ENCODE measurements at places on chromosomes 12 and 14.

GRCh38 chr14:69489495-69489894, 5.0 kb downstream of the PLEKHD1 start:
- DNase-seq: no peak

- DNase-seq: no peak
Observed at GRCh38 chr12:24931666-24932405, 17.1 kb downstream of the BCAT1 start.

DNA sequence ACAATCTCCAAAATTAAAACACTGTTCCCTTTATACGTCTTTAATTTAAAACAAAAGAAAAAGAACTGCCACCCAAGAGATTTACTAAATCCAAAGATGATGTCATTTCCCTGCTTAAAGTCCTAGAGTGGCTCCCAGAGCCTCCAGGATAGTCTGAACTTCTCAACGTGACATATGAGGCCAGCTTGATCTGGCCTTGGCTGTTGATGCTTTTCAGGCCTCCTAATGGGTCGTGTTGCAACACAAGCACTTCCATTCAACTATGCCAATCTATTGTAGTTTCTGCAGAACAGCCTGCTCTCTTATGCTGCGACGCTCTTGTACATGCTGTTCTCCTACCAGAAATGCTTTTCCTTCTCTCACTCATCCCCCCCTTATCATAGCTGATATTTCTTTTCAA, 35.7 kb downstream of the LGR5 start:
- no peak for DNase-seq

GRCh38 chr12:102518871-102519270, 38.5 kb upstream of the IGF1 start:
- no peak for DNase-seq

DNA sequence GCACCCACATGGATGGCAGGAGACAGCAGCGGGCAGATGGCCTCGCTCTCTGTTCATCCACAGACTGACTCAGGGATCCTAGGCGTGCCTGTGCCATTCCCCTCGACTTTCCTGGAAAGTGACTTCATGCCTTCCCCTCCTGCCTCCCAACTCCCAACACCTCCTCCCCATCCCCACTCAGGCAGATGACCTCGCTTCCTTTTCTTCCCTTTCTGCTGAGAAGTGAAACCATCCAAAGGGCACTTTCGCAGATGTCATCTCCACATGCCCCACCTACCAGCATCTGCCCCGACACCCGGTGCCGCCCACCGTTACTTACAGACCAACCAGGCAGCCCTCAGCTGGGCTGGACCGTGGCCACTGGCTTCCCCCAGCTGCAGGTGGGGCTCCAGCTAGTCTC, 29.6 kb downstream of the BEGAIN start:
- no peak for DNase-seq

GRCh38 chr12:108905725-108906124, 25.8 kb downstream of the DAO start:
- DNase-seq: no peak

DNA sequence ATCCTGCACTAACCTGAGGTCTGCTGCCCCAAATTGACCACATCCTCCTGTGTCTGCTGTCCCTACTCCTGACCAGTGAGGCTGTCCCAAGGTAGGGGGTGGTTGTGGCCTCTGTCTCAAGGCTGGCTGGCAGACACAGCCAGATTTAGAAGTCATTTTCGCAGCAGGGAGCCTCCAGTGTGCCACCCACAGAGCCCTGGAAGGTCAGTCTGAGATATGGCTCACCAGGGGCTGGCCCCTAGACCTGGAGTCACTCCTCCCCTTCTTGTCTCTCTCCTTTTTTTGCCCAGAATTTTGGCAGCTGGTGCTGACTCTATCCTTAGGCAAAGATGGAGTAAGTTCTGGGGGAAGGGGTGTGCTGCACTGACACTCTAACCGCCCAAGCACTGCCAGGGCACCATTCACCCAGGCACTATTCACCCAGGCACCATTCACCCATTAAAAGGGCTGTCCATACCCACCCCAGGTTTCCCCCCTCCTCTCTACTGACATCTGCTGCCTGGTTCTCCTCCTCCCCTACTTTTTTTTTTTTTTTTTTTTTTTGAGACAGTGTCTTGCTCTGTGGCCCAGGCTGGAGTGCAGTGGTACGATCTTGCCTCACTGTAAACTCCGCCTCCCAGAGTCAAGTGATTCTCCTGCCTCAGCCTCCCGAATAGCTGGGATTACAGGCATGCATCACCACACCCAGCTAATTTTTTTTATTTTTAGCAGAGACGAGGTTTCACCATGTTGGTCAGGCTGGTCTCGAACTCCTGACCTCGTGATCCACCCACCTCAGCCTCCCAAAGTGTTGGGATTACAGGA, 7.7 kb downstream of the DDN start:
- no peak for DNase-seq

DNA sequence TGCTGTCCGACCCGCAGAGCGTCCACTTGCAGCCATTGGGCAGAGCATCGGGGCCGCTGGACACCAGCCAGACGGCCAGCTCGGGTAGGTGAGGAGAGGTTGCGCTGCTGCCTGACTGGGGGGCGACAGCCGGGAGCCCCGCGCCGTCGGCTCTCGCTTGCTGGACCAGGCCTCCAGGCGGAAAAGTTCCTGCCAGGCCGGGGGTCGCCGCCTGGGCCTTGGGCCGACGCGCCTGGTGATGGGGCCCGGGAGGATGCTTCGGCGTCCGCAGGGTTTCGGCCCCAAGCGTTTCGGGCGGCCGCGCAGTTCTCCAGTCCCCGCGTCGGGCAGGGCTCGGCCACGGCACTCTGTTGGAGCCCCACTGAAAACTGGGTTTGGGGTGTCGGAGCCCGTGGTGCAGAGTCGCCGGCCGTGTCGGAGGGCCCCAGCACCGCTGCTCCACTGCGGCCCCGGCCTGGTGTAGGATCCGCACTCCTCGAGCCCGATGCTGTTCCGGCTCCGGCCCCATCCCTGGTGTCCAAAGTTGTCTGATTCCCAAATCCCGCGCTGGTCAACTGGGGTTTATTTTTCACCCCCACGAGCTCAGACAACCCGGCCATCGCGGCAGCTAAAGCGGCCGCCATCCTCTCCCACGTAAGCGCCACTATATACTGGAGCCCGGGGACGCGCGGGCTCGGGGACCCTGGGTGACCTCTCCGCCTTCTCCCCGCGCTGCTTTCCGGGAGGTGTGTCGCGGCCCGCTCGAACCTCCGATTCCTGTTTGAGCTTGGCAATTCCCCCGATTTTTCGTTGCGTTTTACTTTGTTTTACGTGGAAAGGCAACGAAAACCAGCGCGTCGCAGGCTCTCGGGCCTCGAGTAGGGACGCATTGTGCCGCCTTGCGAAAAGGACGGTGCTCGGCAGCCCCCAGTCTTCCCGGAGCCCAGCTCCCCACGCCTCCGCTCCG, 872 bp downstream of the VSX2 start:
- no peak for DNase-seq

GRCh38 chr14:21414137-21414631, 30.4 kb upstream of the SUPT16H start:
- DNase-seq: no peak

DNA sequence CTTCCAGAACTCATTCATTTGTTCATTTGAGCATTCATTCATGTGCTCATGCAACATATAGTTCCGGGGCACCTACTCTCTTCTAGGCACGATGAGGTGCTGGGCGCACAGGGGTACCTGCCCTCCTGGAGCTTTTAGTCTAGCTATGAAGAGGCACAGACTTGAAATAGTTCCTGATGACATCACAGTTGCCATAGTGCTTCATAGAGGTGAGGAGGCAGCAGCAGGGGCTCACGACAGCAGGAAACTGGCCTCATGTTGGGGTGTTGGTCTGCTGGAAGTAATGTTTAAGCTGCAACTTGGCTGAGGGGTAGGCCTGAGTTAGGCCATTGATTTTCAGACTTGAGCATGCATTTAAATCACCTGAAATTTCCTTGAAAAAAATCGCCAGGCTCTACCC, 195.5 kb downstream of the PHETA1 start:
- no peak for DNase-seq

DNA sequence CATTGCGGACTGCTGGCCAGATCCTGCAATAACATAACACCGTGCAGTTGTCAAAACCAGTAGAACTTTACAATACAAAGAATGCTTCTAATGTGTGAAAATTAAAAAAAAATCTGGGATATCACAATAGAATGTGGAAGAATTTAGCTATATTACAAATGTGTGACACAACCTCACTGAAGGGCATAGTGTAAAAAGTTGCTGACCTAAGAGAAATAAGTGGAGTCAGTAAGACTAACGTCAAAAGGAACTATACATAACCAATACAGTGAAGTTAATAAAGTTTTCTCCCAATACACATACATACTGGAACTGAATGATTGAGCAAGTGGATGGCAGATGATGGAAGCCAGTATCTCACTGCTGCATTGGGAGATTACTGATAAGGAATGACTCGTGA, 12.4 kb downstream of the OR6C74 start:
- no peak for DNase-seq

GRCh38 chr14:85873006-85873405, 343.1 kb downstream of the FLRT2 start:
- no peak for DNase-seq

GRCh38 chr12:53599579-53599978, 26.6 kb downstream of the ATF7 start:
- DNase-seq: no peak

- no peak for DNase-seq
Observed at GRCh38 chr14:90814806-90815571, 1.2 kb downstream of the TTC7B start.

- no peak for DNase-seq
Observed at GRCh38 chr14:22432348-22432976, 156.6 kb downstream of the DAD1 start.

GRCh38 chr12:98719515-98720504, 74.7 kb downstream of the APAF1 start:
- DNase-seq: no peak

DNA sequence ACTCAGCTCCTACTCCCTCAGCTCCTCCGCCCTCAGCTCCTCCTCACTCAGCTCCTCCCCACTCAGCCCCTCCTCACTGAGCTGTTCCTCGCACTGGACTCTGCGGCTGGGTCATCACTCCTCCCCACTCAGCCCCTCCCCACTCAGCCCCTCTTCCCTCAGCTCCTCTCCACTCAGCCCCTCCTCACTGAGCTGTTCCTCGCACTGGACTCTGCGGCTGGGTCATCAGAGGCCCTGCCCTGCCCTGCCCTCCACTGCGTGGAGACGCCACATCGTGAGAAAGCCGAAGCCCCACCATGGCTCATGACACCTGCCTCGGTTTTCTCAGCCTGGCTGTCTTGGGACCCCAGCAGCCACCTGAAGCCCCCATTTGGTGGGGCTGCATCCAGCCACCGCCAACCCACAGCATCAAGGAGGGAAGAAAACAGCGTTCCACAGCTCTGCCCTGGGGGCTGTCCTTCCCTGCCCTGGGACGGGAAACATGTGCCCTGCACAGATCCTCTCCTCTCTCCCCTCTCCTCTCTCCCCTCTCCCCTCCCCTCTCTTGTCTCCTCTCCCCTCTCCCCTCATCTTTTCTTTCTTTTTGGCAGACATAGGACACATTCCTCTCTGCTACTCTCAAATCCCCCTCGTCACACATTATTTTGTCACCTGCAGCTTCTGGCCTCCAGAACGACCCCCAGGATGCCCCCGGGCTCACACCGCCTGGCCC, 17.7 kb downstream of the NOC4L start:
- no peak for DNase-seq

DNA sequence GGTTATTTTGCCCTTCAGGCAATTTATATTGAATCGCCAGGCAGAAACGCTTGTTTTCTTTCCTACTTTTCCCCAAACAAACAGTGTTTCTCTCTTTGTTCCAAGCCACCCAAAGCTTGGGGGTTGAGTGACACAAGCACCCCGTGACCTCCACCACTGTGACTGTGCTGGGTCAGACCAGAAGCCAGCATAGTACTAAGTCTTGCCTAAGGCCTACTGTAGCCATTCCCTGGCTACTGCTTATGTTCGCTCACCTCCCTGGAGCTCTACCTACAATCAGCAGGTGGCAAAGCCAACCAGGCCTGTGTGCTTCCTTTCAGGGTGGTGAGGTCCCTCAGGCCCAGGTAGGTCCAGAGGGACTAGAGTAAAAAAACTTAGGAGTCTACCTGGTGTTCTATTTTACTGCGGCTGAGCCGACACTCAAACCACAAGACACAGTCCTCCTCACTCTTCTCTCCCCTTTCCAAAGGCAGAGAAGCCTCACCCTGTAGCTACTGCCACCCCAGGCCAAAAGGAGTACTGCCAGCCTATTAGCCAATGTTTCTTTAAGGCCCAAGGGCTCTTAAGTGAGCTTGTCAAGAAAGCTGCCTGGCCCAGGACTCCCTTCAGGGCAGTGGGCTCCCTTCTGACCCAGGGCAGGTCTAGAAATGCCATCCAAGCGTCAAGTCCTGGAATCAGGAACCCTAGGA, 411.8 kb upstream of the MIS18BP1 start:
- no peak for DNase-seq

DNA sequence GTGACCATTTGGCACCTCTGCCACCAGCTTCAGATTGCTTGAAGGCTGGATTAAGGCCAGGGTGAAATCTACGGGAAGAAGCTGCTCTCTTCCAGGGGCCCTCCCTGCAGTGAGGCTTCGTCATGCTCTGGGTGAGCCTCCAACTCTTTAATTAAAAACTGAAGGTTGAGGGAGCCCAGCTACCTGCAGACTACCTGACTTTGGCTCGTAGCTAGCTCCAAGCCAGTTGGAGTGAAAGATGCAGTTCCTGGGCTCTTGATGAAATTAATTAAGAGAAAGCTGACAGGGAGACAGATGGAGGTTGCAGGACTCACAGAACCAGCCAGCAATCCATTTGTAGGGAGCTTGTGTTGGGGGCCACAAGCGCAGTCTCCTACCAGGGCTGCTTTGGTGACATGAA, 168.5 kb upstream of the SFSWAP start:
- no peak for DNase-seq

GRCh38 chr14:77061630-77062257, 33.2 kb upstream of the IRF2BPL start:
- DNase-seq: no peak

DNA sequence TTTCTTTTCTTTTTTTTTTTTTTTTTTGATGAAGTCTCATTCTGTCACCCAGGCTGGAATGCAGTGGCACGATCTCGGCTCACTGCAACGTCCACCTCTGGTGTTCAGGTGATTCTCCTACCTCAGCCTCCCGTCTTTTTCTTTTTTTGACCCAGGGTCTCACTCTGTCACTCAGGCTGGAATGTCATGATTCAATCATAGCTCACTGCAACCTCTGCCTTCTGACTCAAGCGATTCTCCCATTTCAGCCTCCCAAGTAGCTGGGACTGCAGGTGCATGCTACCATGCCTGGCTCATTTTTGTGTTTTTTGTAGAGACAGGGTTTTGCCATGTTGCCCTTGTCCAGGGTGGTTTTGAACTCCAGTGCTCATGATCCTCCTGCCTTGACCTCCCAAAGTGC, 12.0 kb downstream of the FUT8 start:
- DNase-seq: no peak

DNA sequence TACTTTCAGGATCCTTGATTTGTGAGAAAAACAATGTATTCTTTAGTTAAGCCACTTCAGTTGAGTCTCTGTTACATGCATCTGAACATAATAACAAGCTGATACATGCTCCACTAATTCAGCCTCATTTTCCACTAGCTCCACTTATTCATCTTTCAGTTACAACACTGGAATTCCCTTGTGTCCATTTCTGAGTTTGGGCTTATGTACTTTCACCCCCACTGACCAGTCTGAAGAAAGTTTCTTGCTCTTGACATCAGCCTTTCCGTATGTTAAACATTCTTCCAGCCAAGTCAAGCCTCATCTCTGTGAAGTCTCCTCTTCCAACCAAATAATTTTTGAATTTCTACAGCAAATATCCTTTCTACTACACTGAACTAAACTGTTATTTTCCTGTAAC, 592.5 kb upstream of the NOVA1 start:
- no peak for DNase-seq

All from stimulated activated CD4-positive, alpha-beta T cell treated with anti-CD3 and anti-CD28 coated beads, Interleukin-1b, Interleukin-23, amount 100 ng/mL, for 1 hour (primary cell).